ENCODE measurements at places on chromosomes 4 and X.

DNA sequence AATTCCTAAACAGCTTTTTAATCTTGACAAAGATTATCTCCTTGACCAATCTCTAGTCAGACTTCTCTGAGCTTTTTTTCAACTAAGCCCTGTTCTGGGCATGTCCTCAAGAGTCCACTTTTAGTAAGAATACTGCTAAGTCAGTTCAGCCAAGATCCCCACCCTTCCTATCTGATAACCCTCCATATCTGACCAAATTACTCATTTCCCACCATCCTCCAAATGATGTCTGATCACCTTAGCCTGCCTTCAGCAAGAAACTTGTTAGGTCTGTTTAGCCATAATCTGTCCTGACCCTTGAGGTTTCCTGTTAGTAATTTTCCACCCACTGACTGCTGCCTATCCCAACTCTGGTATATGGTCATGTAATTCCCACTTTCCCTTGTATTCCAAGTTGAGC lies 65.2 kb downstream of the FAM13A start:
- no peak for DNase-seq

GRCh38 chrX:108071578-108071977 lies 19.8 kb downstream of the PSMD10 start:
- no peak for DNase-seq

- DNase-seq = no peak
These were observed 5.6 kb upstream of the DLG3 start for GRCh38 chrX:70439016-70439415.

DNA sequence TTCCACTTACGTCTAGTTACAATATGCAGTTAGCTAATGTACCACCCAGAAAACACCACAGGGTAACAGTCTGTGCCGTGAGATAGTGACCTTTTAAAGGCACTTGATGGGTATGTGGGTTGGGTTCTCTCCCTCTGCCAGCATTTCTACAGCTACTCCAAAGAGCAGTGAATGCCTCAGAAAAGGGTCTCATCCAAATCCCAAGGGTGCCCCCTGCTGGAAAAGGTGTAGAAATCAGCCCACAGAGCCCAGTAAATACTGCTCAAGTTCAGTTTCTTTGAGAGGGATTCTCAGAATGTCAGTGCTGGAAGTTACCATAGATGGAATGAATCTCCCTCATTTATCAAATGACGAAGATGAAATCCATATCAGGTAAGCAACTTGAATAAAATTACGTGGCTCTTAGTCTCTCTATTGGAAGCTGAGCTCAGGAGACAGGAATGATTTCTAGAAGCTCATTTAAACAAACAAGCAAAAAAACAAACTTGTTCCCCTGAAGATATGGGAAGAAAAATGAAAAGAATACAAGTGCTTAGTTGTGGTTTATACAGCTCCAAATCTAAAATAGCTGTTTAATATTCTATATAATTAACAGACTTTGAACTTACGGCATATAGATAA lies 9.5 kb downstream of the RNF175 start:
- DNase-seq = no peak

- peak; percentile 54 for DNase-seq
These were observed 116.1 kb downstream of the FAM53A start for GRCh38 chr4:1567808-1568581.

All from mucosa of descending colon (tissue), 3 donors.